ENCODE measurements at places on chromosomes 16 and 17.
A peak's percentile ranks its signal among the peaks of the same experiment; 100 is the strongest.

DNA sequence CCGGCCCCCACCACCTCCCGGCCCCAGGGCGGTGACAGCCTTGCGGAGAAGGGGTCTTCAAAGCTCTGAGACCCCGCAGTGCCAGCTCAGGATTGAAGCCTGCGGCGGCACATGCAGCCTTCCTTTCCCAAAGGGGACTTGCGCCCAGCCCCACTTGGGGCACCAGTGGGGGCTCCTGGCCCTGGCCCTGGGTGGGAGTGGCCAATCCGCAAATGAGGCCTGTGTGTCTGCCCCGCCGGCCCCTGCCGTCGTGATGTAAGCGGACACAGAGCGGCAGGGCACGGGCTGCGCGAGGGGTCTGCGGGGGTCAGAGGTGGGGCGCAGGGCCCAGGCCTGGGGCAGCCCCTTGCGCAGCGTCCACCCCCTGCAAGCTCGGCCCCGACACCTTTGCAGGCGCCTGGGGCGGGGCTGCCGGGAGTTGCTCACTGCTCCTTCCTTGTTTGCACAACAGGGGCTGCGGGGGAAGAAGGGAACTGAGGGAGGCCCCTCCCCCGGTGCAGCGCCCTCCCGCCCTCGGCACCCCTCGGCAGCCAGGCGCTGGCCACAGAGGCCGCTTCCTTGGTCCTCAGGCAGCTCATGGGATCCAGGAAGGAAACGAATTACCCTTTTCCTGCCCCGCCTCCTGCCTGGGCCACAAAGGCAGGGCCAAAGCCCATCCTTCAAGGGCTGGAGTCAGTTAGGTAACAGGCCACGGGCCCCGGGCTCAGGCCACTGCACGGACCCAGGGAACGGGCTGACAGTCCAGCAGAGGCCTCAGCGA lies 2.9 kb downstream of the SLC16A3 start:
- peak; percentile 38 for DNase-seq

GRCh38 chr16:87685405-87685755 lies 80.4 kb downstream of the KLHDC4 start:
- DNase-seq: no peak

- DNase-seq: no peak
These were observed 380.0 kb upstream of the XYLT1 start for GRCh38 chr16:17850581-17851250.

- DNase-seq: peak; percentile 73
These were observed 503 bp upstream of the PLCD3 start for GRCh38 chr17:45132572-45133463.

DNA sequence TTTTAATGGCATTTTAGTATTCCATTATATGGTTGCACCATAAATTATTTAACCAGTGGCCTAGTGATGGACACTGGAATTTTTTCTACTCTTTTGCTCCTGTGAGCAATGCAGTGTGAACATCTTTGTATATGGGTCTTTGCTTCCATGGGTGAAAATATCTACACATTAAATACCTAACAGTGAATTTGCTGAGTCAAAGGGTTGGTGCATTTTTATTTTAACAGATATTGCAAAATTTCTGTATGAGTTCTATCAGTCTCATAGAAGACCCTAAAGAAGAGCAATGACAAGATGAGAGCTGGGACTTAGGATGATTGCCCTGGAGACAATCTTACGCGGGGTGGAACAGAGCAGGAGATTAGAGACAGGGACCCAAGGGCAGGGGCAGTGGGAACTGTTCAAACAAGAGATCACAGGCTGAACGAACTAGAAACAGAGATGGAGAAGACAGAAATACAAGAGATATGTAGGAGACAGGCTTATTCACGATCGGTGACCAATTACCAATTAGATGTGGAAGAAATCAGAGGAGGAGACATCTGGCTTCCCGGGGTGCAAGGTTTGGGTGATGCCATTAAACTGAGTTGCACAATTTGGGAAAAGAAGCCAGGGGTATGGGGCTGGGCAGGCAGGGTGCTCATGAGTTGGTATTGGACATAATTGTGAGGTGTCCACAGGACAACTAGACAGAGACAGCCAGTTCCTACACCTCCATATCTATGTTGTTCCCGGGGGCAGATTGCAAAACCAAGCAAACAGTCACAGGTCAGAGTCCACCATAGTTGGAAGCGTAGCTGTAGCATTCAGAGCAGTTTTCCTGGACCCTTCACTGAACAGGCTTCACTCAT lies 39.9 kb upstream of the LONP2 start:
- no peak for DNase-seq

GRCh38 chr17:75587675-75588595 lies at the start of gene MYO15B:
MYO15B (plus strand) TSS chr17:75587800; CDS start chr17:75588058, 258 bp downstream.
- DNase-seq: peak; percentile 70

GRCh38 chr16:21964353-21964752 lies 11.2 kb downstream of the UQCRC2 start:
- DNase-seq: no peak

DNA sequence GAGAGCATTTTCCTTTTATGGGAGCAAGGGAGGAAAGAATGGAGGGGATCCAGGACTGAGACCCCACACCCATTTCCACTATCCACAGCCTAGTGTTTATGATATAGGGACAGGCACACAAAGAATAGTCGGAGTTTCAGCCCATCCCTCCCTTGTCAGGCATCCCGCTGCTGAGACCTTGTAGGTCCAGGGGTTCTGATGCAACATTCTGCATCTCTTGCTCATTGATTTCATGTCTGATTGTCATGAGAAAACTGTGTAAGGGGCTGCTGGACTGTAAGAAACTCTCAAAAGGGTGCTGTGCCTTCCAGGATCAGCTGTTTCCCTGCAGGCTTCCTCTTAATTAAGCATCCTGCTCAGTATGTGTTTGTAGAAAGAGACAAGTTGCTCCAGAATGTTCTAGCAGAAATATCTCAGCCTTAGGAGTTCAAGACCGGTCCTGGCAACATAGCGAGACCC lies 5.3 kb upstream of the POLR3E start:
- DNase-seq: no peak

DNA sequence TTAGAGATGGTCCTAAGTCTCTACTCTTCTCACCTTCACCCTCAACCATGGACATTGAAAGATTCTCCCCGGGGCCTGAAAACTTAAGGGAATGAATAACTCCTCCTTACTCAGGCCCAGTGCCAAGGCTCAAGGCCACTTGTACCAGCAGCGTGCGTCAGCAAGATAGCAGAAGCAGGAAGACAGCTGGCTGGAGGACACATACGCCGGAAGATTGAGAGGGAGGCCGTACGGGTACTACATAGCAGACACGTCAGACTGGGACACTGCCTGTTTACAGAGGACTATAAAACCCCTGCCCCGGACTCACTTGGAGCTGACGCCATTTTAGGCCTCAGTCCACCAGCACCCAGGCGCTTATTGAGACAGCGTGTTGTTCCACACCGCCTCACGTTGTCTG lies 75.8 kb upstream of the MED13 start:
- DNase-seq: peak; percentile 93

DNA sequence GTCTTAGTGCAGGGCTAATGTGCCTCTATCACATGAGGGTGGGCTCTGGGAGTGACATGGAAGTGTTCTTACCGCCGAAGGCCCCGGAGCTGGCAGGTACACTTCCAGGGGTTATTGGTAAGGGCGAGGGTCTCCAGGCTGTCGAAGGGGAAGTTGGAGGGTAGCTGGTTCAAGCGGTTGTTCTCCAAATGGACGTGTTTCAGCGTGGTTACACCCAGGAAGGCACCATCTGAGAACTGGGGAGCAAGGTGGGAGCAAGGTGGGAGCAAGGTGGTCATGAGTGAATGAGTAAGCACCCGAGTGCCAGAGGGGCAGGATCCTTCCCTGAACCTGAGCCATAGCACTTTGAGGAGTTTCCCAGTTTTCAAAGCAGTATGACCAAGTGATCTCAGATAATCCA lies 3.0 kb downstream of the CHAD start:
- no peak for DNase-seq

DNA sequence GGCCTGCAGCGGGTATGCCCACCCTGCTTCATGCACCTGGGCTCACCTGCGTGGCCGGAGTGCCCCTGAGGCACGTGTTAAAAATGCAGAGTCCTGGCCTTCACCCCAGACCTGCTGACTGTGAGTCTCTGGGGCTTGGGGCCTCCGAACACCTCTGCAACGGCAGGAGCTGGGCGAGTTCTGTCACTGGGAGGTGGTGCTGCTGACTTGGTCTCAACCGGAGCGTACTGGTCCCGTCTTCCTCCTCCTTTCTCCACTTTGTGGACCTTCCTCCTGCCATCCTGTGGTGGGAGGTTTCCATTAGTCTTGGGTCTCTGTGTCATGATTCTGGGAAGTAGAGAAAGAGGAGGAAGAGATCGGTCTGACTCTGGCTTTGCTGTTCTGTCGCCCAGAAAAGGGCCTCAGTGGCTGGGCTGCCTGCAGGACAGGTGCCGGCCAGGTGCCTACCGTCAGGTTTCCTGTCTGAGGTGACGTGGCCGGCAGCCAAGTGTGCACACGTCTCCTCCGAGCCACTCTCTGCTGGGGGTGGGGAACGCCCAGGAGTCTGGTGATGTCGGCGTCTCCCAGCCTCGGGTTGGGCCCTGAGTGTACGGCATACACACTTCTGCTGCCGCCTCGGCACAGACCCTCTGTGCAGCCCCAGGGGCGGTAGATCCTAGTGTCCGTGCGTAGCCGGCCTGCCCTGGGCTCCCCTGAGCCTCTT lies 6.9 kb downstream of the TSC2 start:
- DNase-seq: no peak

GRCh38 chr16:24170407-24170806 lies 85.7 kb upstream of the CACNG3 start:
- DNase-seq: no peak

GRCh38 chr16:17945080-17945601 lies 391.4 kb downstream of the NPIPA8 start:
- DNase-seq: no peak

DNA sequence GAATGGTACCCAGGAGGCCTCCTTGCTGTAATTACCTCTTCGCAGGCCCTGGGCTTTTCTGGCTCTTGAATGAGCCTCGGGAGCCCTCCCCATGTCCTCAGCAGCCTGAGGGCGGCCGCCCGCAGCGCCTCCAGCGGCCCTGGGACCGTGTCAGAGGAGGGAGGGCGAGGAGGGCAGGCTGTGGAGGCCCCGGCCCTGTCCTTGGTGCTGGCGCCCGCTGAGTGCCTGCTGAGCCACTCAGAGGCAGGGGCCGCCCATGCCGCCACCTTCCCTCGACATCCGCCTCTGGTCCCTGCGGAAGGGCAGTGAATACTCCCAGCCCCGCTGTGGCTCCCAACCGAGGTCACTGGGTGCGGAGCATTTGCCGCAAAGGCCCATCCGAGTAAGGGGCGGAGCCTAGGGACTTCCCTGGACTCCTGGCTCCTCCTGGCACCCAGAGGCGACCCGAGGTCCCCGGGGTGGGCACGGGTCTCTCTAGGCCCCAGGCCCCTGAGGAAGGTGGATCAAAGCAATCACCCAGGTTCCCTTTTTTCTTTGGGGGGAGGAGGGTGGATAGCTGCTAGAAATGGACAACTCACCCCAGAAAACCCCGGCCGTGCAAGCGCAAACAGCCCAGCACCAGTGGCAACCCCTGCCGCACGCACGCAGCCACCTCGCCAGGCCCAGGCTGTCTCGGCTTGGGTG lies 2.8 kb downstream of the RBFOX3 start:
- peak; percentile 20 for DNase-seq

GRCh38 chr17:51064061-51064735 lies 56.5 kb downstream of the SPAG9 start:
- DNase-seq: no peak

DNA sequence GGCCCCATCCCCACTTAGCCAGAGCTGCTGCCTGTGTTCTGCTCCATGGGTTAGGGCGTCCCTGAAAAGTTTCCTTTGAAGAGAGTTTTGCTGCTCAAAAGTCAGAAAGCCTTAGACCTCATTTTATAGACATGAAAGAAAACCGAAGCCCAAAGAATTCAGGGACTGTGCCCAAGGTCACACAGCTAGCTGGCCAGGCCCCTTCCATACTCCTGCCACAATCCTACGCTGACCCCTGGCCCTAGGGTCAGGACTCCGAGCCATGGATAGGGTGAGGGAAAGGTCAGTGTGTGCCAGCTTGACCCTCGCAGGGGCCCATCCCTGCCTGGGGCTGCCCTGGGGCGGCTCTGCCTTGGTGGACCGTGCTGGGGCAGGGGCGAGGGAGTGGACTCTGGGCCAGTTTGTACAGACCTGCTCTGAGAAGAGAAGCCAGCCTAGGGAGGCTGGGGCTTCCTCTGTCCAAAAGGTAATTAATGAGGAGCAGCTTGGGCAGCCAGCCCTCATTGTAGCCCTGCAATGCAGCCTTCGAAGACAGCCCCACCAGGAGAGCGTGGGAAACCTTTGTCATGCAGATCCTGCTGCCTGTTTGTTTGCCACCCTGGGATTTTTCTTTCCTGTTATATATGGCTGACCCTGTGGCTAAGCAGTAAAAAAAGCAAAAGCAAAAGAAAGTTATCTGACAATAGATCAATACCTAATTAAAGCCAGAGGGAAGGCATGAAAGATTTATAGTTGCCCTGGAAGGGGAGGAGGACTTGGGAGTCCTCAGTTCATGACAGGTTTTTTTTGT lies 37.4 kb downstream of the RHBDL3 start:
- DNase-seq: no peak

GRCh38 chr16:1283296-1283695 lies 26.1 kb upstream of the UBE2I start:
- no peak for DNase-seq

DNA sequence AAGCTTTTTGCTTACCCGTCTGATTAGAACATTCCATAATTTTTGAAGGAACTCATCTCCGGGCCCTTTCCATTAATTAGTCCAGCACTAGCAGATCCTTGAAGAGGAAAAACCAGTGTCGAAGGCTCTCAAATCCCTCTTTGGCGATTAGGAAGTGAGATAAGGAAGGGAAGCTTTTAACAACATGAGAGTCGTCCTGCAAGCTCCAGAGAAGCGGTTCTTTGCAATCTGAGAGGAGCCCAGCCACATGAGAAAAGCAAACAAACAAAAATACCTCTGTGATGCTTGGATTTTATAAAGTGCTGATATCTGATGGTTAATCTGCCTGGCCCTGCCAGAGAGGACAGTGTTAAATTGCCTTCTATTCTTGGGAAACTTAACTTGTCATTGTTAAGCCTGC lies 339.8 kb upstream of the SALL1 start:
- DNase-seq: no peak

DNA sequence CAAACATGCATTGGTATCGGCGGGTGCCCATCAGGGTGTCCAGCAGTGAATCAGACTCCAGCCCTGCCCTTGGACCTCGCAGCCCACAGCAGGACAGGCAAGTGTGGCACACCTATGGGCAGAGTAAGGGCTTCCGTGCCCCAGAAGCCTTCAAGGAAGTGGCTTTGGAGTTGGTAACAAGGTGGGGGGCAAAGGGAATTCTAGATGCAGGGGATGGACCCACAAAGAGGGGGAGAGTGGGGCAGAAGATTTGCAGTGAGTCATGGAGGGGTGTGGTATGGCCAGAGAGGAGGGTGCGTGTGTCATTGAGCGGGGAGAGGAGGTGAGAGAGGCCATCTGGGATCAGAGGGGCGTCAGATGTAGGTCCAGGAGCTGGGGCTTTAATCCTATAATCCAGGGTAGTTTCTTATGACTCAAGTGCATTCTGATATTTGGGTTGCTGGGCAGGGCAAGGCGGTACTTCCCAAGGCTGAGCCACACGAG lies 8.5 kb upstream of the SPNS2 start:
- no peak for DNase-seq

Measured in hematopoietic multipotent progenitor cell treated with erythropoietin and hydrocortisone succinate and interleukin-3 and kit ligand, for 8 days (in vitro differentiated cells).